ENCODE measurements at places on chromosomes 3 and 15.

DNA sequence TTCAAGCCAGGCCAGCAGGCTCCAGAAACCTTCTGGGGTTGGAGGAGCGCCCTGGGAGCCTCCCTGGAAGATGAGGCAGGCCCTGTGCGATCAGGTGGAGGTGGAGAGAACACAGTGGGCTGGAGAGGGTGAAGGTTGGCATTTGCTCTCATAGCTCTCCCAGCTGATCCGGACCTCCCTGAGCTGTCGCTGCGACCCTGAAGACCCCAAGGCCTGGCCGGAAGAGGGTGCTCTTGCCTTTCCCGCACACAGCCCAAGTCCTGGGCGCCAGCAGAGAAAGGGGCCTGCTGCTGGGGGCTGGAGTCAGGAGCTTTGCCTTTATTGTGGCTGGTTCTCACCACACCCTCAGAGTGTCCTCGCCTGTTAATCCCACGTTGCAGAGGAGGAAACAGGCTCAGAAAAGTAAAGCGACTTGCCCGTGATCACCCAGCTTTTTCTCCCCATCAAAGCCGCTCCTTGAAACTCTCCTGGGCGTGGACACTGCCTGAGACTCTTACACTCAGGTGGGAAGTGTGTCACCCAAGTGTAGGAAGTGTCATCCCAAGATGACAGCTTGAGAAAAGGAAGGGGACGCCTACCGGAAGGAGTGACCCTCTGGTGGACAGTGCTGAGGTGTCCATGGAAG is 8.6 kb upstream of the RPL29 start:
- DNase-seq = no peak

DNA sequence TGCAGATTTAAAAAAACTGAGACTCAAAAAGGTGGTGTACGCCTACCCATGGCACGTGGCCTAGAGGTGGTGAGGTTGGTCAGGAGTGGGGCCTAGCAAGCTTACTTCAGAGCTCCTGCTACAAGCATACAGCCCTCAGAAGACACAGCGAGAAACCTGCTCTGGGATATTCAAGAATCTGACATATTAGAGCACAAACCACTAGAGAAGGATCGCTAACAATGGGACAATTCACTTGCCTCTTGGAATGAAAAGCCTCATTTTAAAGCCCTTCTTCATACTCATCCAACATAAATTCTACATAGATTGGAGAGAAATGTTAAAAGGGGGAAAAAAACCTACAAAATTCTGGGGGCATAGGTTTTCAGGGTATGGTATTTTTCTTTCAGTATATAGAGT is 118.0 kb upstream of the ARHGEF3 start:
- no peak for DNase-seq

- no peak for DNase-seq
These were observed 353.1 kb upstream of the ALCAM start for GRCh38 chr3:105013657-105014056.

GRCh38 chr3:87541723-87542122 is 265.3 kb upstream of the POU1F1 start:
- DNase-seq = no peak

DNA sequence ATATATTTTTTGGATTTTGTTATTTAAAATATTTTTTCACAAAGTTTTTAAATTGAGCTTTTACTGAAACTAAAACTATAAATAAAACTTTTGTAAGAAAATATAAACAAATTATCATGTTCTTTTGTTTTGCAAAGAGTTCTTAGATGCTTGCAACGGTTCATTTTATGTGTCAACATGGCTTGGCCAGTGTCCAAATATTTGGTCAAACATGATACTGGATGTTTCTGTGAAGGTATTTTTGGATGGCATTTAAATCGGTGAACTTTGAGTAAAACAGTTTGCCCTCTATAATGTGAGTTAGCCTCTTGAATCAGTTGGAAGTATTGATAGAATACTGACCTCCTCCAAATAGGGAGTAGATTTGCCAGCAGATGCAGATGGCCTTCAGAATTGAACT is 612.6 kb upstream of the NECTIN3 start:
- no peak for DNase-seq

- DNase-seq = peak; percentile 89
These were observed 19.1 kb downstream of the ZDHHC19 start for GRCh38 chr3:196192036-196192523.

- no peak for DNase-seq
These were observed 24.7 kb upstream of the SEMA3F start for GRCh38 chr3:50130436-50130835.

GRCh38 chr3:44831232-44831631 is 30.5 kb upstream of the TMEM42 start:
- no peak for DNase-seq

GRCh38 chr3:69724722-69725435 is 14.4 kb upstream of the MITF start:
- peak; percentile 12 for DNase-seq

DNA sequence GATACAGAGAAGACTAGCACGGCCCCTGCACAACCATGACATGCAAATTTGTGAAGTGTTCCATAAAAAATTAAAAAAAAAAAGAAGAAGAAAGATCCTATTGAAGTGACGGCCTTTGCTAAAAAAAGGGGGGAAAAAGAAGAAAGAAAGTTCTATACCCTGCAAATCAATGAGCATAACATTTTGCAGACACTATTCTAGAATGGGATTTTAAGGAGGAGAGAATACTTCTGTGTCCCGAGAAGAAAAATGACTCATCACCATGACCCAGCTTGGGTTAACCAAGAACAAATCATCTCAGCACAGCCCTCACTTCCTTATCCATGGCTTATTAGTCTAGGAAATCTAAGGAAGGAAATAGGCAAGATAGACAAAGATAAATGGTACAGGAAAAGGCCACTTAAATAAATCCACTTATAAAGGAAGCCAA is 7.4 kb upstream of the SH3BP5 start:
- DNase-seq = peak; percentile 81

DNA sequence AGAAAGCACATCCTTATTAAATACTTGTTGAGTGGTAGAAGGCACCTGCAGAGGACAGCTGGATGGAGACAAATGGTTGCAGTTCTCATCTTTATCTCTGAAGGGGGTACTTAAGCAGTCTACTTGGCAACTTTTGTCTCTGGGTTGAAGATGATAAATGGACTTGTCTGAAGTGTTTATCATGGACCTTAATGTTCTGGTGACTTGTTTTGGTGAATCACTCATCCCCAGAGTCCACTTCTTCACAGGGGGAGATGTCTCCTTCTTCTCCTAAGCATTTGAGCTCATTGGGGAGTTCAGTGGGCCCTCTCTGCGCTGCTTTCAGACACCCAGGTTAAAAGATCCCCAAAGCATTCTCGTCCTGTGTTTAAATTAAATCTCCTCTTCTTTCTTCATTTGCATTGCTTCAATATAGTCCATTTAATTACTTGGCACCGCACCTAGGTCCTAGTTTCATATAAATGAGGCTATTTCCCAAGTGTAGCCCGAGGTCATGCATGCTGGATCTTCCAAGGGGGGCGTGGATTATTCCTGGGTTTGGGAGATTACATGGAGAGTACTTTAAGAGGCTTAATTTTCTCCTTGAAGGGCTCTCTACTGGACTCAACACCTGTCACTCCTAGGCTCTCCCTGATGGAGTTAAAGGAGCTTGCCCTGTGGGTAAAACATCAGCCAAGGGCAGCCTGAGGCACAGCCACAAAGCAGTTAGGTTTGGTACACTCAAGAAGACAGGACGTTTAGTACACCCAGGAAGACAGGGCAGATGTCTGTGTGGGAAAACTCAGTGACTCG is 239.3 kb upstream of the C2CD4B start:
- DNase-seq = no peak

GRCh38 chr3:66747696-66748095 is 246.9 kb upstream of the LRIG1 start:
- no peak for DNase-seq

GRCh38 chr15:85748729-85749128 is 46.0 kb downstream of the KLHL25 start:
- DNase-seq = no peak

DNA sequence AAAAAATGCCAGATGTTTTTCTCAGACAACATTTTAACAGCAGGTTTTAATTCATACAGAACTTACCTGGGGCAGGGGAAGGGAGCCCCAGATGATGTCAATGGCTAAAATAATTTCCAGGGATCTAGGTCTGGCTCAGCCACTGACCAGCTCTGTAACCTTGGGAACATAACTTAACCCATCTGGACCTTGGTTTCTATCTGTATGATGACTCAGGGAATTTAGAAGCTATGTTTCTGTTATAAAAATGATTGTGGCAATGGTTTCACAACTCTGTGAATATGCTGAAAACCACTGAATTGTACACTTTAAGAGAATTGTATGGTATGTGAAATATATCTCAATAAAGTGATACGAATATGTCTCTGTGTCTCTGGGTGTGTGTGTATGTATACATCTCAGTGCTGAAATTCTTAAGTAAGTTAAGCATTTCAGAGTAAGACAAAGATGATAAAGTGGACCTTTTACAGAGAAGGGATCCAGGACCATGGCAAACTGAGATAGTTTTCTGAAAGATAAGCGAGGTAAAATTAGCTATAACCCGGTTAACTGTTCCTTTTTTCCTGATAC is 2.9 kb downstream of the SH3GL3 start:
- peak; percentile 5 for DNase-seq

DNA sequence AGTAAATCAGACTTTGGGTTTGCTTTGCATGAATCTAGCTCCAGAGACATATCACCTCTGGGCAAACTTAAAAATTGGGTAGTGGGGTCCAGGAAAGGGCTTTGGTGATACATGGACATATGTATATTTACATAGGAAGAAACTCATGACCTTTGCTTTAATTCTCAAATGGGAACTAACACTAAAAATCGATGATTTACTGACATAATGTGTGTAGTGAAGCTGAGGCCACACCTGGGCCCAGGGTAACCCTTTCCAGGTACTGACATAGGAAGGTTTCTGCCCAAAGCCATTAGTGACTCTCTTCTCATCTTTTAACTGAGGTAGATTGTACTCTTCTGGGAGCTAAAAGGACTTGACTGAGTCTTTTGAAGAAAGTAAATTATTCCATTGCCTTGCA is 411.2 kb upstream of the TBL1XR1 start:
- no peak for DNase-seq

- DNase-seq = no peak
These were observed 176.0 kb upstream of the SLC24A5 start for GRCh38 chr15:47944637-47945288.

- DNase-seq = no peak
These were observed 389.3 kb downstream of the TBL1XR1 start for GRCh38 chr3:176807938-176808337.

- no peak for DNase-seq
These were observed 22.8 kb downstream of the CFAP100 start for GRCh38 chr3:126417515-126417914.

DNA sequence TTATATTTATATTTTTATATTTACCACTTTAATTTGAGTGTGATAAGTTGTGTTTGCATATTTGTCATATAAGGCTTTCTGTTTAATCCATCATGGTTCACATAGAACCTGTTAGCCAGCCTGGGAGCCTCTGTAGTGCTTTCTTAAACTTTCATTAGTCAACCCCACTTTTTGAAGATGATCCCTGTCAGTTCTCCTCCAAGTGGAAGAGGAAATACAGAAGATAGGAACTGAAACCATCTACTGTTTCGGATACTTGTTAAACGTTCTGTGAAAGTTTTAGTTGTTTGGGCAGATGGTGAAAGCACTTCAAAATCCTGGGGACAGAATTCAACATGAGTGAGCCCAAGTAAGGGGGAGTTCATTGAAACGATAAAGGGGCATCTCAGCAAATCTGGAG is 4.6 kb upstream of the SAMMSON start:
- DNase-seq = peak; percentile 63

GRCh38 chr3:102265720-102266119 is 169.1 kb upstream of the ZPLD1 start:
- no peak for DNase-seq

DNA sequence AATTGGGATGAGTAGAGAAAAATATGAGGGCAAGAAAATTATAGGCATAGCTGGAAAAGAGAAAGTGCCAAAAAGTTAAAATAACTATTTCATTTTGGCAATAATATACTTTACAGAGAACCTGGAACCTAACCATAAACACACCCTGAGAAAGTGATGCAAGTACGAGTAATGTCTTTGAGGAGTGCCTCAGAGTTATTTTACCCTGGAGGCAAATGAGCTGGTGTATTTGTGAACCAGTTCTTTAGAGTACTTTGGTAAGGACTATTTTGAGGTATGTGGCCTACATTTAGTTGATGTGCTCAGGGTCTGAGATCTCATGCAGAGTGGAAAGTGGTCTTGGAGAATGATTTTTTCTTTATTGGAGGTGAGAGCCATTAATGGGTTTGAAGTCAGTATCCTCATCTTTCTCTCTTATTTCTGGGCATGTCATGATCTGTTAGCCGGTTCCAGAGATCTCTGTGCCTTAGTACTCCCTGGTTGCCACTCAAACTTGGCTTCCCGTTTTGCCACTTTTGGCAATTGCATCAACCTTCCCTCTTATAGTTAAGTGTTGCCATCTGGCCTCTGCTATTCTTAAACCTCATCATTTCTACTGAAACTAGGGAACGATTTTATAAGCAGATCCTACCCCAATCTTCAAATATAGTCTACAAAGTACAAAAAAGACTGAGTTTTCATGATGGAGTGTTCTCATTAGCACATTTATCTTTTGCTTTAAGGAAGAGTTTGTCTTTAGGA is 145.7 kb downstream of the EPHA6 start:
- no peak for DNase-seq

GRCh38 chr3:47895241-47895640 is 92.3 kb downstream of the DHX30 start:
- no peak for DNase-seq

GRCh38 chr15:78810362-78811123 is 721 bp downstream of the ADAMTS7 start:
- DNase-seq = no peak

- no peak for DNase-seq
These were observed 24.7 kb upstream of the PRR23E start for GRCh38 chr3:127168271-127168670.

DNA sequence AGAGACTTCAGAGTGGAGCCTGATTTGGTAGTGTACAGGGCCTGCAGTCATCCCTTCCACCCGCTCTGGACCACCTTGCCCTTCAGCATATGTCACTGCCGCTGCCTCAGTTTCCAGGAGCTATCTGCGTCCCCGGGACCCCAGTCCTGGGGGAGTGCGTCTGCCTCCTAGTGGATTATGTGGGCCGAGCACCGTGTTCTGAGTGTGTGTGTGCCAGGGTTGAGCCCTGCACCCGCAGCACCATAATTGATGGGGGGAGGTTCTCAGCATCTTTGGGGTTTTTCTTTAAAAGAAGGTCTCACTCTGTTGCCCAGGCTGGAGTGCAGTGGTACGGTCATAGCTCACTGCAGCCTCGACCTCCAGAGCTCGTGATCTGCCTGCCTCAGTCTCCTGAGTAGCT is 33.6 kb downstream of the CD276 start:
- no peak for DNase-seq
